Chondrocyte (in vitro differentiated cells): ENCODE measurements at places on chromosomes 5 and 9. TPM values are rescaled to one million over a fixed set of nuclear protein-coding genes. Genes with fewer than 3 reads are reported as not detected.

Gene FAM163B
- total RNA-seq: not detected in 3 replicates

GRCh38 chr5:76325326-76325725 is 77.8 kb upstream of the IQGAP2 start:
- H3K4me3 ChIP-seq: no peak overlapping the region
- H3K4me1 ChIP-seq: peaks cover 20% of the 10 kb centered on the region
- H3K36me3 ChIP-seq: peaks cover 2% of the 10 kb centered on the region
- DNase-seq: no peak
- H3K27me3 ChIP-seq: no peaks in the 10 kb centered on the region
- H3K27ac ChIP-seq: no peak overlapping the region

Gene SPAG8
- total RNA-seq: 0.30 to 3.3 TPM (median 0.82 TPM) in 3 replicates

Gene GPX3
- 1.5 to 5.3 TPM (median 4.9 TPM) in 3 replicates for total RNA-seq

- H3K36me3 ChIP-seq: peaks cover 2% of the 10 kb centered on the region
- DNase-seq: no peak
- no peak overlapping the region for H3K4me3 ChIP-seq
- peaks cover 6% of the 10 kb centered on the region for H3K4me1 ChIP-seq
- no peak overlapping the region for H3K27ac ChIP-seq
- H3K27me3 ChIP-seq: no peaks in the 10 kb centered on the region
Measured at GRCh38 chr9:105308461-105309341, 64.2 kb downstream of the SLC44A1 start.

DNA sequence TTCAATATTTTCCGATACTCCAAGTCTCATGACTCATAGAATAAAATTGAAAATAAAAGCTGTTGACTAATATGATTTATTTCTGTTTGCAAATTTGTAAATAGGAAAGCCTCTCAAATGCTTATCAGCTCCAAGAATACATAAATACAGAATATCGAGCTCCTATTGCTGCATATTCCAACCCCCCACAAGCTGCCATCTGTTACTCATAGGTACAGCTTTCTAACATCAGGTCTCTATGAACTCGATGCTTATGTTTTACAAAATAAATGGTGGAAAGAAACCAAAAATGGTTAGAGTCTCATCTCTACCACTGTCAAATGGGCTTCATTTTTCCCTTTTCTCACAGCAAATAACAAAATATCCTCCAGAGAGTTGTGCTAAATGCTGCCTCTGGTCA is 631.6 kb upstream of the CDH18 start:
- no peaks in the 10 kb centered on the region for H3K4me1 ChIP-seq
- no peaks in the 10 kb centered on the region for H3K36me3 ChIP-seq
- H3K4me3 ChIP-seq: no peak overlapping the region
- peaks cover 3% of the 10 kb centered on the region for H3K27me3 ChIP-seq

DNA sequence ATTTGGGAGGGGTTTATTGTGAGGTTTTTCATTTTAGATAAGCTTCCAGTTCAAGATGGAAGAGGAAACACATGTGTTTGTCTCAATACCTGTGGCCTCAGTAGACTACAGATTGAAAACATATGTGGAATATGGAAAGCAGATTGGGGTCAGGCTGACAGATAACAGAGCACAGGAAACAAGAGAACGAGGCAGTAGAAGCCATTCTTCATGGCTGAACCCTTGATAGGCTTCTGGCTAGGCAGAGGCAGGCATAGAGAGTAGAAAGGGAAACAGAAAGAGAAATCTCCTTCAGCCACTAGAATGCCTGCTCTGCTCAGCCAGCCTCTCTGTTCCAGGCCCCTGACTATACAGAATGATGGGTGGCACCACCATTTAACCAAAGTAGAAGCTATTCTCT is 152.5 kb downstream of the MUSK start:
- no peak overlapping the region for H3K4me3 ChIP-seq
- H3K27ac ChIP-seq: no peak overlapping the region
- no peaks in the 10 kb centered on the region for H3K27me3 ChIP-seq
- H3K36me3 ChIP-seq: peaks cover 4% of the 10 kb centered on the region
- no peak for DNase-seq

DNA sequence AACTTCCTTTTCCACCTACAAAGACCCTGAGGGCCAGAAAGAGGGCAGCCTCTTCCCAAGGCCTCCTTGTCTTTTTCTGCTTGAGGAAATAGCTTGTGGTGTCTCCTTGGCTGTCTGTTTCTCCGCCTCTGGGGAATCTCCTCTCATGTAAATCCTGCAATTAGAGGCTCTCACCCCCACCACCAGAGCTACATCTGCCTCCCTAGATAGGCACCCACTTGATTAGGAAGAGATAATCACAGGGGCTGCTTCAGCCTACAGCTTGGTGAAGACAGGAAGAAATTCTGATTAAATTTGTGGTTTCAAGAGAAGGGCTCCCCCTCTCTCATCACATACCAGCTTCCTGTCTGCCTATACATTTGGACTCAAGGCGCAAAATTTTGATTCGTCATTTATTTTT is 75.6 kb downstream of the TLR4 start:
- H3K4me3 ChIP-seq: no peak overlapping the region
- H3K4me1 ChIP-seq: no peaks in the 10 kb centered on the region
- no peak overlapping the region for H3K27ac ChIP-seq

GRCh38 chr9:132591244-132591643 is 8.8 kb downstream of the BARHL1 start:
- no peak overlapping the region for H3K27ac ChIP-seq
- H3K27me3 ChIP-seq: peaks cover 44% of the 10 kb centered on the region
- H3K4me1 ChIP-seq: peaks cover 3% of the 10 kb centered on the region
- no peak overlapping the region for H3K4me3 ChIP-seq

Gene SEMA6A
- 3.5 to 4.9 TPM (median 3.9 TPM) in 3 replicates for total RNA-seq

Gene SOHLH1
- not detected in 3 replicates for total RNA-seq

- H3K4me3 ChIP-seq: no peak overlapping the region
- peaks cover 50% of the 10 kb centered on the region for H3K4me1 ChIP-seq
- DNase-seq: no peak
- H3K27ac ChIP-seq: peak overlapping the region; percentile 97
Measured at GRCh38 chr9:107751567-107752210, 262.1 kb upstream of the KLF4 start.

DNA sequence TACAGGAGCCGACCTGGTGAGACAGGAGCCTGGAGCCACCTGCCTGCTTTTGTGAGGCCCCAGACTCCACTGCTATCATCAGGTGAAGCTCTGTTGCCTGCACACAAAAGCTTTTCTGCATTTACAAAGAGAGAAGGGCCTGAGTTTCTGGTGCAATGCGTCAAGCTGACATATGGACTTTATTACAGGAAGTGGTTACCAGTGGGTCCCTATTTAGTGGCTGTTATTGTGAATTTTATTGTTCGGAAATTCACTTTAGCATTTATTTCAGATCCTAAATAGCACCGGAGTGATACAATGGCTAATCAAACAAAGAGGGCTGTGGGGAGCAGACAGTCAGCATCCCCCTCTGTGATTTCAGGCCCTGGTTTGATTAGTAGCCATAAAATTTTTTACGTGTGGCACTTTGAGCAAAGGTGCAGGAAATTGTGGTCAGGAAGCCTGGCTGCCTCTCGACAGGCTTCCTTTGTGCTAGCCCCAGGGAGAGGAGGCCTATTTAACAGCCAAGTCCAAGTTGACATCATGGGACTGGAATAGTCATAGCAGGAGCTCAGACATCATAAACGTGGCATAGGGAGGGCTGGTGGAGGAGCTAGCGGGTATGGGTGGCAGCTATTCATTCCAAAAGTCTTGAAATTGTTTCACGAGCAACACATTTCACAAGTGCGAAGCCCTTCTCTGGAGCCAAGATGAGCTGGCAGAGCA is 8.4 kb downstream of the TGFBI start:
- DNase-seq: no peak
- H3K27me3 ChIP-seq: no peaks in the 10 kb centered on the region
- peaks cover 58% of the 10 kb centered on the region for H3K4me1 ChIP-seq
- no peak overlapping the region for H3K4me3 ChIP-seq
- H3K27ac ChIP-seq: peak overlapping the region; percentile 78

DNA sequence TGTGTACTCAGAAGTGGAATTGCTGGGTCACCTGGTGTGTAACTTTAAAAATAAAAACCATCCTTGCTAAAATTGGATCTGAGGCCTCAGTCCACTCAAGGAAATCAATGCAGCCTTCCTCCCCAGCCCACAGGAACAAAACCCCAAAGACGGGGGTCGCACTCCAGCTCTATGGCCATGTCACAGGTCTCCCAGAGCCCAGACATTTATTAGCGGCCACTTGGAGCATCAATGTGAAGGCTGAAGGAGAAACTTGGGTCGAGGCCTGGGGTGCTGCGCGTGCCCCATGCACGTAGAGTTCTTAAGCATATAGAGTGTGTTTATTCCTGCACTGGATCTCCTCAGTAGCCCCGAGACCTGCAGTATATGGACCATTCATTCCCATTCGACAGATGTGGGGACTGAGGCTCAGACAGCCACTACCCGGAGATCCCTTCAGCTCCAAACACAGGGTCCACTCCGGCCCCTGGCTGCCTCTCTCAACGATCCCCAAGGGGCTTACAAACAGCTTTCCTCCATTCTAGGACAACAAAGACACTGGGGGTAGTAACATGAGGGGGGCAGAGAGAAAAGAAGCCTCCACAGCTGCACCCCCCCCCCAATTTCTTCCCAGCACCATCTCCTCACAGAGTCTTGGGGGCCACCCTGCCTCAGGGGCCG is 14.3 kb upstream of the OLFM1 start:
- H3K27me3 ChIP-seq: peaks cover 50% of the 10 kb centered on the region
- no peak for DNase-seq
- H3K4me1 ChIP-seq: no peaks in the 10 kb centered on the region
- H3K36me3 ChIP-seq: peaks cover 2% of the 10 kb centered on the region
- no peak overlapping the region for H3K4me3 ChIP-seq
- H3K27ac ChIP-seq: no peak overlapping the region

- H3K36me3 ChIP-seq: no peaks in the 10 kb centered on the region
- no peak overlapping the region for H3K4me3 ChIP-seq
Measured at GRCh38 chr5:66744040-66744439, 147.8 kb downstream of the MAST4 start.

GRCh38 chr5:6711409-6712141 is 1.7 kb upstream of the TENT4A start:
- peak overlapping the region; percentile 88 for H3K4me3 ChIP-seq
- H3K4me1 ChIP-seq: peaks cover 39% of the 10 kb centered on the region
- peak overlapping the region; percentile 97 for H3K27ac ChIP-seq
- no peaks in the 10 kb centered on the region for H3K36me3 ChIP-seq

- H3K4me3 ChIP-seq: no peak overlapping the region
- H3K27me3 ChIP-seq: no peaks in the 10 kb centered on the region
- no peaks in the 10 kb centered on the region for H3K36me3 ChIP-seq
Measured at GRCh38 chr5:82100303-82101077, 128.7 kb downstream of the ATG10 start.

GRCh38 chr5:170262061-170263045 is 29.6 kb downstream of the C5orf58 start:
- H3K4me1 ChIP-seq: no peaks in the 10 kb centered on the region
- no peak overlapping the region for H3K27ac ChIP-seq
- H3K27me3 ChIP-seq: peaks cover 54% of the 10 kb centered on the region
- no peak overlapping the region for H3K4me3 ChIP-seq
- peaks cover 1% of the 10 kb centered on the region for H3K36me3 ChIP-seq

GRCh38 chr9:78612091-78612490 is 315.2 kb downstream of the PSAT1 start:
- H3K27ac ChIP-seq: peak overlapping the region; percentile 80
- peaks cover 2% of the 10 kb centered on the region for H3K36me3 ChIP-seq
- H3K27me3 ChIP-seq: no peaks in the 10 kb centered on the region
- no peak overlapping the region for H3K4me3 ChIP-seq
